ENCODE measurements at places on chromosomes 1 and 21. TPM values are rescaled to one million over a fixed set of nuclear protein-coding genes. Genes with fewer than 3 reads are reported as not detected.
A peak's percentile ranks its signal among the peaks of the same experiment; 100 is the strongest.

DNA sequence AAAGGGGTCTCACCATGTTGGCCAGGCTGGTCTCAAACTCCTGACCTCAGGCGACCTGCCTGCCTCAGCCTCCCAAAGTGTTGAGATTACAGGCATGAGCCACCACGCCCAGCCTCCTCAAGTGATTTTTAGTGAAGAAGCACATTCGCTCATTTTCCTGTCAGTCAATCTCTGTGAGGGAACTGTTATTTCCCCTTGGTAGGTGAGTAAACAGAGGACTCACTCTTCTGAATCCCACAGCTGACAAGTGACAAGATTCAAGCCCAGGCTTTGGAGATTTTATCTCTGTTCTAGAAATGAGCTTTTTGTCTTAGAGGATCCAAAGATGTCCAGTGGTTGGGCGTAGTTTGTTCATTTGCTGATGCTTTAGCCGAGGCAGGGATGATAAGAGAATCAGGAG is 43.9 kb upstream of the TACSTD2 start:
- DNase-seq: no peak

Gene LCE1B
- not detected for total RNA-seq

GRCh38 chr1:197195100-197195499 is 48.6 kb upstream of the ASPM start:
- DNase-seq: no peak

Gene NBPF4
- total RNA-seq: not detected

DNA sequence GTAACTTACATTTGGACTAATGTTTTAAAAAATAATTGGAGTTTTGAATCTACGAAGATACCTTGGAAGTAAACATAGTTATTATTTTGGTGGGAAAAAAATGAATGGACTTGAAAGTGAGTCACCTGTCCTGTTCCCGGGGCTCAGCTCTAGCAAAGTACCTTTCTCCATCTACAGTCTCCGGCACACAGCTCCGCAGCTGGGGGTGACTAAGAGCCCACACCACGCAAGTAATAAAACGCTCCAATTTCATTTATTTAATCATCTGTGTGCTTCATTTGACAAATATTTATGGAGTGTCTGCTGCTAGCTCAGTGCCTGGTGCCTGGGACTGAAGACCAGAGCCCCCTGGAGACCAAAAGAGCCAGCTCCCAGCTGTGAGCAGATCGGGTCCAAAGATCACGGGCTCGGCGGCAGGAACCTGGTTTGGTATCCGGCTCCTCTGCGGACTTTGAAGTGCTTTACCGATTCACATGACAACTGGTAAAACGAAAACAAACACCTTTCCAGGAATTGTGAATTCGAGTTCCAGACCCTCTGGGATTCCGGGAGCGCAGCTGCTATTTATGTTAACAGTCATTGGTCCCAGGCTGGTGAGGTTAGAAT is 1.7 kb upstream of the RIPK4 start:
- peak; percentile 85 for DNase-seq

Gene ADGRB2
- 7.4 TPM for total RNA-seq

- DNase-seq: peak; percentile 61
Observed at GRCh38 chr1:230067419-230067870, 407 bp downstream of the GALNT2 start.

Gene DSCAM
- not detected for total RNA-seq

GRCh38 chr1:204201348-204202040 is 5.2 kb upstream of the KISS1 start:
- DNase-seq: no peak

DNA sequence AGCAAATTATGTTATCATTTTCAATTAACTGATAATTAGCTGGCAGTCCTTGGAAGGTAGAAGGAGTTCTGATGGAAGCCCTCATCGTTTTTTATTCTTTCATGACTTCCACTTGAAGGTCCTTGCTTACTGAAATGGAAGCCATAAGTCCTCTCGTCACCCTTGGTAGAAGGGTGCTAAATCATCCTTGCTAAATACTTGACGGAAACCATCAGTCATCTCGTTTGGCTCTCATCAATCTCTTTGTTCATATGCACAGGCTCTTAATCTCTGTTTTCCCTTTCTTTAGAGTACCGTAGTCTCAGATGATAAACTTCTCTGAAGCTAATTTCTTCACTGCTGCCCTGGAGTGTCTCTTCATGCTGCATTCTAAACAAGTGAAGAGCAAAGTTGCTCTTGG is 34.5 kb downstream of the UCK2 start:
- DNase-seq: no peak

Gene SLC25A33
- total RNA-seq: 4.8 TPM

DNA sequence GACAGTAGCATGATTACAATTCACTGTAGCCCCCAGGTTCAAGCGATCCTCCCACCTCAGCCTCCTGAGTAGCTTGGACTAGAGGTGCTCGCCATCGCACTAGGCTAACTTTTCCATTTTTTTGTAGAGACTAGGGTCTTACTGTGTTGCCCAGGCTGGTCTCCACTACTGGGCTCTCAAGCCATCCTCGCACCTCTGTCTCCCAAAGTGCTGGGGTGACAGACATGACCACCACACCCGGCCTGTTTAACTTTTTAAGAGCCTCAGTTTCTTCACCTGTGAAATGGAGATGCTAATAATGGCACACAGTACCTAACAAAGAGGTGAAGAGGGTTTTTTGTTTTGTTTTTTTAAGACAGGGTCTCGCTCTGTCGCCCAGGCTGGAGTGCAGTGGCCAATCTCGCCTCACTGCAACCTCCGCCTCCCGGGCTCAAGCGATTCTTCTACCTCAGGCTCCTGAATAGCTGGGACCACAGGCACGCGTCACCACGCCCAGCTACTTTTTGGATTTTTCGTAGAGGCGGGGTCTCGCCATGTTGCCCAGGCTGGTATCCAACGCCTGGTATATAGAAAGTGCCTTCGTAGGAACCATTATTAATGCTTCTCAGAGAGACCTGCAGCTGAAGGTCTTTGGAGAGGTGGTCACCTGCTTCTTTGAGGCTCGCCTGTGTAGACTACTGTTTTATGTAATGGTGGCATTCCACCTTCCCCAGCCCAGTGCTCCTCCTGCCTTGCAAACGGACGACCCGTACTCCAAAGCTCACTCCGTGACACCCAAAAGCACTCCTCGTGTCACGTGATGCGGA is 567 bp downstream of the PMVK start:
- no peak for DNase-seq

Measured in fibroblast of lung (primary cell).